M059J (cell line): ENCODE measurements at places on chromosomes 1 and 21. TPM values are rescaled to one million over a fixed set of nuclear protein-coding genes. Genes with fewer than 3 reads are reported as not detected.

RBP7 gene
- total RNA-seq = 1.5 TPM in 1 of 2 replicates, not detected in the other

ATP1A4 gene
- not detected in 2 replicates for total RNA-seq

TEKT2 gene
- total RNA-seq = 0.25 TPM in 1 of 2 replicates, not detected in the other

GRCh38 chr1:153670257-153670858 lies 435 bp downstream of the ILF2 start:
- DNase-seq = no peak

DNA sequence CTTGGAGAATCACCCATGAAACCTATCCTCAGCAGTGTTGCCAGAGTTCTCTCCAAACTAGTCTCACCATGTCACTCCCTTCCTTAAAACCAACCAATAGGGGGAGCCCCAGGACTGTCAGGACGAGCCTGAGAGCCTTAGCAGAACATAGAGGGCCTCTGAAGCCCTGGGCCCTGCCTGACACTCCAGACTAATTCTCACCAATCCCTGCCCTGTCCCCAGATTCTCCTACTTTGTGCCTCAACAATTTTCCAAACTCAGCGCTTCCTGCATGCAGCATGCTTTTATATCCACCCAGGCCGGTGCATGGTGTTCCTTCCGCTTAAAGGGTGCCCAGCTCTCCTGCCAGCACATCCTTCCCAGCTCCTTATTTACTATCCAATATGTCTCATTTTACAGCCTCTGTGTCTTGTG lies 42.7 kb downstream of the HSD3B1 start:
- DNase-seq = peak; percentile 60

GRCh38 chr1:99655376-99655775 lies 9.5 kb downstream of the PALMD start:
- no peak for DNase-seq

DNA sequence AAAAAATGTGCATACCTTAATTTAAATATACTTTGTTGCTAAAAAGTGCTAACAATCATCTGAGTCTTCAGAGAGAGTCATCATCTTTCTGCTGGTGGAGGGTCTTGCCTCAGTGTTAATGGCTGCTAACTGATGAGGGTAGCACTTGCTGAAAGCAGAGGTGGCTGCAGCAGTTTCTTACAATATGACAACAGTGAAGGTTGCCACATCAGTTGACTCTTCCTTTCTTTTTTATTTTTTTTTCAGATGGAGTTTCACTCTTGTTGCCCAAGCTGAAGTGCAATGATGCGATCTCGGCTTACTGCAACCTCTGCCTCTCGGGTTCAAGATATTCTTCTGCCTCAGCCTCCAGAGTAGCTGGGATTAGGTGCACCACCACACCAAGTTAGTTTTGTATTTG lies 2.6 kb upstream of the CFAP45 start:
- DNase-seq = no peak

- no peak for DNase-seq
Observed at GRCh38 chr21:29509121-29509520, 210.4 kb downstream of the BACH1 start.

DNA sequence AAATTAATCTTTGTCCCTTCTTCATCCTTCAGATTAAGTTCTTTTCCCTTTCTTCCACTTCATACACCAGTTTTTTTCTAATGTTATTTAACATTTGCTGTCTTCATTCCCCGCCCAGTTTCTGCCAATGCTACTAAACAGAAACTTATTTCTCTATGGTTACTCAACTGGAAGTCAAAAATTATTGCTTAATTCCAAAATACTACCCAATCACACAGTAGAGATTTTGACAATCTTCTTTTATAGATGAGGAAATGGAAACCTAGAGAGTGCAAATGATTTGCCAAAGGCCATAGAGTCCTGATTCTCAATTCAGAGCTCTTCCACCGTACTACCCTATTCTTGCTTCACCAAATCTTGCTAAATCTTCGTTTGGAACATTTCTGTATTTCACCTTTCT lies 58.1 kb upstream of the SH3GLB1 start:
- DNase-seq = no peak

GRCh38 chr1:168297019-168297730 lies 16.5 kb downstream of the TBX19 start:
- DNase-seq = no peak

- DNase-seq = peak; percentile 44
Observed at GRCh38 chr1:56081173-56081572, 498.2 kb downstream of the PLPP3 start.
